Mesenteric fat pad (tissue), 1 donor: ENCODE measurements at places on chromosomes 5 and 9. TPM values are rescaled to one million over a fixed set of nuclear protein-coding genes. Genes with fewer than 3 reads are reported as not detected.

Gene ST8SIA4
- 17.5 TPM for total RNA-seq

Gene LARP1
- total RNA-seq: 202 TPM

Gene IFNA13
- total RNA-seq: not detected

Gene LIX1
- not detected for total RNA-seq
